Colonic mucosa (tissue), 4 donors: ENCODE measurements at places on chromosomes 5 and 9. TPM values are rescaled to one million over a fixed set of nuclear protein-coding genes. Genes with fewer than 3 reads are reported as not detected.

GRCh38 chr5:32027717-32028458 lies 146.2 kb downstream of the GOLPH3 start:
- DNase-seq: peak; percentile 31

GRCh38 chr9:87193151-87193550 lies 245.8 kb upstream of the GAS1 start:
- DNase-seq: no peak

GRCh38 chr5:103910011-103910410 lies 347.4 kb upstream of the NUDT12 start:
- DNase-seq: no peak

Gene FABP6
- total RNA-seq: not detected

- no peak for DNase-seq
Observed at GRCh38 chr9:99137225-99137624, 32.3 kb downstream of the TGFBR1 start.

Gene SPTLC1
- total RNA-seq: 77.2 TPM

GRCh38 chr9:132424857-132425674 lies 15.1 kb downstream of the CFAP77 start:
- DNase-seq: no peak

Gene CCNJL
- 21.6 TPM for total RNA-seq

Gene AIF1L
- 3.6 TPM for total RNA-seq

DNA sequence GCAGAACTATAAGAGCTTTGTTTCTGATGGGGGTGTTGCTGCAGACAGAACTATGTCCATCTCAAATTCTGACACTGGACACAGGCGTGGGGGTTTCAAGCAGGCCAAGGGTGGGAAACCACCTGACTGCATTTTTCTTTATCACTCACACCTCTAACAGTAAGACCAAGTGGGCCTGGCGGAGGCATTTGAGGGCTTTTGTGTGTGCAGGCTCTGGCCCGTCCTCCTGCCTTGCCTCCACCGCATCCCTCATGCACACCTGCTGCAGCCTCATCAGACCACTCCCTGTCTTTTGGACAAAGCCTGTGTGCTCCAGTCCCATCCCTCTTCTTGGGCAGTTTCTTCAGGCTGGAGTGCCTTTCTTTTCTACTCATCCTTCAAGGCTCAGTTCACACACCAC lies 7.9 kb downstream of the OR13J1 start:
- no peak for DNase-seq

GRCh38 chr9:131618071-131618479 lies 72.8 kb downstream of the PRRT1B start:
- no peak for DNase-seq

Gene FBLL1
- total RNA-seq: not detected

- no peak for DNase-seq
Observed at GRCh38 chr5:77995793-77996409, 219.8 kb upstream of the TBCA start.

Gene BTNL3
- total RNA-seq: 71.1 TPM

Gene PCDHA12
- not detected for total RNA-seq

GRCh38 chr9:92402360-92402759 lies 2.0 kb downstream of the OGN start:
- no peak for DNase-seq

GRCh38 chr5:170599756-170600155 lies 95.9 kb downstream of the KCNIP1 start:
- DNase-seq: no peak

- peak; percentile 100 for DNase-seq
Observed at GRCh38 chr5:160119142-160119904, at the start of gene PWWP2A. Gene PWWP2A (minus strand): TSS chr5:160119450. CDS start chr5:160119388, 62 bp downstream.

GRCh38 chr9:109401169-109401989 lies 80.5 kb upstream of the EPB41L4B start:
- peak; percentile 64 for DNase-seq

Gene RAB14
- 78.5 TPM for total RNA-seq

GRCh38 chr5:179486596-179487051 lies 63.7 kb upstream of the RUFY1 start:
- DNase-seq: no peak

Gene PCDHGC4
- 0.35 TPM for total RNA-seq

Gene ARHGEF39
- 7.3 TPM for total RNA-seq

Gene CFAP157
- 0.12 TPM for total RNA-seq

DNA sequence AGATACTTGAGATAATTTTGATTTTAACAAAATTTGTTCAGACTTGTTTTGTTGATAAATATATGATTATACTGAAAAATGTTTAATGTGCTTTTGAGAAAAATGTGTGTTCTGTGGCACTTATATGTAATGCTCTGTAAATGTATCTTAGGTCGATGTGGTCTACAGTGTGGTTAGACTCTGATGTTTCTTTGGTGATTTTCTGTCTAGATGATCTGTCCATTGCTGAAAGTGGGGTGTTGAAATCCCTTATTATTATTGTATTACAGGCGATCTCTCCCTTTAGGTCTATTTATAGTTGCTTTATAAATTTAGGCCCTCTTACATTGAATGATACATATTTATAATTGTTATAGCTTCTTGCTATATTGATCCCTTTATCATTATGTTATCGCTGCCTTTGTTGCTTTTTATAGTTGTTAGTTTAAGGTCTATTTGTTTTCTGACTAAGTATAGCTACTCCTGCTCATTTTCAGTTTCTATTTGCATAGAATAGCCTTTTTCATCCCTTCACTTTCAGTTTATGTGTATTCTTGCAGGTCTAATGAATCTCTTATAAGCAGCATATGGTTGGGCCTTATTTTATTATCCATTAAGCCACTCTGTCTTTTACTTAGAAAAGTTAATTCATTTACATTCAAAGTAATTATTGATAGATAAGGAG lies 124.3 kb downstream of the MRPS30 start:
- no peak for DNase-seq

DNA sequence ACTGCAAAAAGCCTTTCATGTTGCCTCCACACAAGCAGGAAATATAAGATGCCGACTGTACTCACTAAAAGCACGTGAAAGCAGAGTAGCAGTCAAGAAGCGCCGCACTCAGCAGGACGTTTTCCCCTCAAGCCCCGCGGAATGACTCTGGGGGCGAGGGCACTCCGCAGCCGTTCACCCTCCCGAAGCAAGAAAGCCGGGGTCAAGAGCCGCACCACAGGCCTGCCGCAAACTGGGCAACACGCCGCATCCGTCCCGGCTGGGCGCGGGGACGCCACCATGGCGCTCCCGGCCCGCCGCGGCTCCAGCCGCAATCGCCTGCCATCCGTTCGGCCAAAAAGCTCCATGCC lies 364 bp downstream of the RPS6 start:
- peak; percentile 43 for DNase-seq

Gene CLINT1
- 127 TPM for total RNA-seq

- DNase-seq: no peak
Observed at GRCh38 chr9:105993116-105993854, 298.9 kb downstream of the TMEM38B start.

DNA sequence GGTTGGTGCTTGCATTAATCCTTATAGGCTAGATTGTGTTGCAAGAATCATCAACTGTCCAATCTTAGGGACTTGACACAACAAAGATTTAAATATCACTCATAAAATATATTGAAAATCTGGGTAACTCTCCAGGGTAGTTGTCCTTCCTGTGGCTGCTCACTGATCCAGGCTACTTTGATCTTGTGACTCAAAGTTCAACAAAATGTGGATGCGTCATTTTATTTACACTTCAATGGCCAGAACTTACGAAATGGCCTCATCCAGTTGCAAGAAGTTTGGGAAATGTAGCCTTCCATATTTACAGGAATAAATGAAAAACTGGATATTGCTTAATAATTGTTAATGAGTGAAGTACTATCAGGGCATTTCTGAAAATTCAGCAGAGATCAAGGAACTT lies 235.5 kb upstream of the ACTBL2 start:
- DNase-seq: no peak

GRCh38 chr5:96648593-96648992 lies 13.6 kb upstream of the CAST start:
- DNase-seq: no peak

DNA sequence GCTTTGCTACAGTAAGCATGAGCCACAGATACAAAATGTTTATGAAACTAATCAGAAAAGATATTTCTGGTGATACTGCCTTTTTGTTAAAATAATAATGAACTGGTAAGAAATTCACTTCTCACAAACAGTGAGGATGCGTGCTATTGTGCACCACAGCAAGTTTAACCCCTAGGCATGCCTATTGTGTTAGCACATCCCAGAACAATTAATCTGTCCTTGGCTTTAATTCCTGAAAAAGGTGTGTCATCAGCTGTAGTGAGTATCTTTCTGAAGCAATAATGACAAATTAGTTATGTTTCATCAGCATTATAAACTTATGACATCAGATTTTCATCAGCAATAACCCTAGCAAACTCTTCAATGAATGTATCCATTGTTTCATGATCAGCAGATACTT lies 1307.2 kb downstream of the EFNA5 start:
- DNase-seq: no peak

Gene SH2D3C
- 3.5 TPM for total RNA-seq

Gene FOXD4L3
- total RNA-seq: not detected

DNA sequence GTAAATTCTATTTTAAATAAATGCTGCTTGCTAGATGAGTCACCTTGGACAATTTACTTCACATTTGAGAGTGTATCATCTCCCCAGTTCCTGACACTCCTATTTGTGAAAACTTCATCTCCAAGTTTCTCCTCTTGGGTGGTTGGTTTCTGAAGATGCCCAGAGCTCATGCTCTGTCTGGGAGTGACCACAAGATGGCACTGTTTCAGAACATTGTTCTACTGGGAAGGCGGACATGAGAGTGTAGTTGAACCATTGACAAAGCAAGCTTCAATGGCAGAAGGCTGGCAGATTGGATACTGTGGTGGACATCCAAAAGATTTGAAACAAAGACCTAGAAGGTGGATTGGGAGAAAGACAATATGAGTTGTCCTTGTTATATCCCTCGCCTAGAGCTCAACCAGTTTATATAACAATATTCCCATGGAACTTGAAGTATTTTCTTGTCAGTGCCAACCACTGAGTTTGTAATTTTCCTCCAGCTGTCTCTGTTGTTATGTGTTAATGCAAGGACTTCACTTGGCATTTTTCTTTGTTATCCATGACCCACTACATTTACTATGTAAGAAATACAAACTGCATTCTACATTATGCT lies 234.3 kb upstream of the ANKH start:
- DNase-seq: peak; percentile 47

- DNase-seq: no peak
Observed at GRCh38 chr5:35183556-35183955, 46.7 kb downstream of the PRLR start.
